Stimulated activated CD4-positive, alpha-beta T cell treated with anti-CD3 and anti-CD28 coated beads, Interleukin-2, amount 100 ng/mL, for 24 hours (primary cell): ENCODE measurements at places on chromosomes 2 and 18.

DNA sequence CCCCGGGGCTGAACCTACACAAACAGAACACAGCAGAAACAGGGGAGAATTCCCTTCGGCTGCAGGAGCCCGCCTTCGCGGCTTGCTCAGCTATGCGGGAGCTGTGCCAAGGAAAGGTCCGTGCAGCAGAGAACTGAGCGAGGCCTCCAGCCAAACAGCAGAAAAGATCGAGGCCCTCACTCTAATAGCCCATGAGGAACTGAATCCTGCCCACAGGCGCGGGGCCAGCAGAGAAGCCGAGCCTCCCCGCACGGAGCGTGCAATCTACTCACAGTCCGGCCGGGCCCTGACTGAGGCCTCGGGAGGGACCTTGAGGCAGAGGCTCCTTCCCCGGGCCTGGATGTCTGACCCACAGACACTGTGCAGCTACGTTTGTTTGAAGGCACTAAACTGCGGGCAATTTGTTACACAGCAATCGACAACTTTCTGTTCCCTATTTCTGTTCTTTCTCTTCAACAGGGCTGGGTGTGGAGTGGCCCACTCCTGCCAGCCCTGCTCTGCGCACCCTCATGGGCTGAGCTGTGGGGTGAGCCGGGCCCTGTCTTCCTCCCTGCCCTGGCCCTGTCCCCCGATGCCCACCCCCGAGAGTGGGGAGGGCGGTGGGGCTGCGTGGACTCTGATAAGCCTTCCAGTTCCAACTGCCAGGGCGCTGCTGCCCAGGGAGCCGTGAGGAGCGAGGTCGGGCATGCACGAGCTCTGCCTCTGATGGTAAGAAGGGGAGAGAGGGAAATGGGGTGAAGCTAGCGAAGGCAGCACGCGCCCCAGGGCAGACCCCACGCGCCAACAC is 13.7 kb downstream of the HES6 start:
- DNase-seq, result no peak

DNA sequence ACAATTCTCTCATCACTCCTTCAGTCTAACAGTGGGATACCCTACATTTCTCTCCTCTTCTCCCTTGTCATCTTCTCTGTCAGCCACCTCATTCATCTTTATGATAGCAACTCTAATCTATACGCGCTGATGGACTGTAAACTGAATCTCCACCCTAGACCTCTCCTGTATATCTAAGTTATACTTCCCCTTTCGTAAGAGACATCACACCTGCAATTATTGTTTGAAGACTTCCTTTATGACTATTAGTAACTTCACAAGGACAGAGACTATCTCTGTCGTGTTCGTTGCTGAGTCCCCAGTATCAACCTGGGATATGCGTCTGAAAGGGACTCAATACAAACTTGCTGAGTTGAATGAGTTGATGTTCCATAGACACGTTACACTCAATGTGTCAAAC is 263.2 kb downstream of the IRS1 start:
- DNase-seq, result no peak

DNA sequence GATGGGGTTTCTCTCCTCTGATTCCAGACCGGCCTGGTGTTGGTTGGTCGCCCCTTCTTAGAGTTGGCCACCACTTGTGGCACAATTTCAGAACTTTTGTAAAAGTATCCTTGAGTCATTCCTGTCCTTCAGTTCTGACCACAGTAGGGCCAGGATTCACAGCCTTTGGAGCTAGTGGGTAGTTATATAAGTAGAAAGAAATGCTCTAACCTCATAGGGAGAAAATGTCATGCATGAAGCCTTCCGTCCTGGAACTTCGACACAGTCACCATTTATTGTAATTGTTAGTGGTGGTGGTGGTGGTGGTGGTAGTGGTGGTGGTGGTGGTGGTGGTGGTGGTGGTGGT is 65.4 kb downstream of the EPAS1 start:
- no peak for DNase-seq

DNA sequence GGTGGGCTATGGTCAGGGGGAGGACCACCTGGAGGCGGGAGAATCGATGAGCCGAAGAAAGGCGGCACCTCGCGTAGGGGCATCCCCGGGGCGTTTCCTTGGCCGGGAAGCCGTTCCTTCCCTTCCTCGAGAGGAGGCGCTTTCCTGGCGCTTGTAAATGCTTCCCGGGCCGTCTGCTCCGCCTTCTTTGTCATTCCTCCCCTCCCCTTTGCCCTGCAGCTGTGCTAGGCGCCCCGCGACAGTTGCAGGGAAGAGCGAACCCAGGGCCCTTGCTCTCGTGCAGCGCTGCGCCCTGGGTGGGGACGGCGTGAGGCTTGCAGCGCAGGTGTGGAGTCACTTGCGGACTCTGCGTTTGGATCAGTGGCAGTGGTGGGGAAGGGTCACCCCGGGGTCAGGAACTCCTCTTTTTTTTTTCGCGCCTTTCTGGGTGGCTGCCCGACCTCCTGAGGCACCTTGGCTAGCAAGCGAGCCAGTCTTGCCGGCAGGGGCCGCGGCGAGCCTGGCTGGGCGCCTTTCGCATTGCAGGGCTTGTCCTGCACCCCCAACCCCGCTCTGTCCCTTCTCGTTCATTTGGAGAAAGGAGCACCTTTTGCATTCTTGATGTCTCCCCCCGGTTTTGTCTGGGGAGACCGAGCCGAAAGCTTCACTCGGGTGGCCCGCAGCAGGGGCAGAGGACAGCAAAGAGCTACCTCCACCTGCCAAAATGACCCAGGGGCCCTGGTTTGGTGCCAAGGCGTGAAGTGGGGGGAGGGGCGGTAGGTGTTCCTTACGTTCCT is 858 bp downstream of the KCNS3 start:
- no peak for DNase-seq

GRCh38 chr2:134216152-134216829 is 37.6 kb upstream of the MGAT5 start:
- no peak for DNase-seq

DNA sequence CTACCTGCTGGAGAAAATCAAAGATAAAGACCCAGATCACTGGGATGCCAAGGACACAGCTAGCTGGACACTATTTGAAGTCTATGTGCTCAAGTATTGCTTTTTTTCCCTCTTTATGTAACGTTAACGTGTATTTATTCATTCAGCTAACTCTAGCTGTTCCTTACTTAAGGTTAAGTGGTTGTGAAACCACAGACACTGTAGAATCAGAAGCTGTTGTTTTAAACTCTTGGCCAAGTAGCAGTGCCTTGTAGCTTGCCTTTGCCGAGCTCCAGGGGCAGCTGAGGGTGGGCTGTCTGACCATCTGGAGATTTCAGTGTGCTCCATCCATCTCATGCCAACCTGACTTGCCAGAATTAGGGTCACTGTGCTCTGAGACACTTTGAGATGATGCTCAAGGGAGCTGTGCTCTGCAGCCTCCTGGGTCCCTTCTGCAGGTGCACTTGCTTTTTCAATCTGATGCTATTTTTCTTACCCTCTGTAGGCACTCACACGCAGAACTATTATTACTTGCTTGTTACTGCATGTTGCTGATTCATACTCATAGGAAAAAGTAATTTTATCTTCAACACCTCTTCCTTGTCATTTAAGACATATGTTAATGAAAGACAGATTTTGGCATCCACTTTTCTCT is 116.2 kb downstream of the METTL8 start:
- no peak for DNase-seq

DNA sequence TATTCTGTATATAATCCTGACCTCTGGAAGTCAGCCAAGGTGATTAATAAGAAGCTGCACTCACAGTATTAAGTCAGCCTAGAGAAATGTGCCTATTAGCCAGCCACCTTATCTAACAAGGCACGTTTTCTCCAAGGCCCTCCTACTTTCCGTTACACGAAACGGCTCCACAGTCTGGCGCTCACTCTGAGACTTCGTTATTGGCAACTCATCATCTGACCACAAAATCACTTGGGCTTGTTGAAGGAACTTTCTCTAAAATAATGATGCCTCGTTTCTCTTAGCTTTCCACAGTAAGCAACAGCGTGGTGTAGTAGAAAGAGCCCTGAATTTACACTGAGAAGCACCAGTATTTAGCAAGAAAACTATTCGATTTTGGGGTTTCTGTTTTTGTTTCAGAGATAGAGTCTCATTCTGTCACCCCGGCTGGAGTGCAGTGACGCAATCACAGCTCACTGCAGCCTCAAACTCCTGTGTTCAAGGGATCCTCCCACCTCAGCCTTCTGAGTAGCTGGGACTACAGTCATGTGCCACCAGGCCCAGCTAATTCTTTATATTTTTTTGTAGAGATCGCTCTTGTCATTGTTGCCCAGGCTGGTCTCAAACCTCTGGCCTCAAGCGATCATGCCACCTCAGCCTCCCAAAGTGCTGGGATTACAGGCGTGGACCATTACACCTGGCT is 53.6 kb upstream of the SLC14A1 start:
- peak; percentile 41 for DNase-seq

DNA sequence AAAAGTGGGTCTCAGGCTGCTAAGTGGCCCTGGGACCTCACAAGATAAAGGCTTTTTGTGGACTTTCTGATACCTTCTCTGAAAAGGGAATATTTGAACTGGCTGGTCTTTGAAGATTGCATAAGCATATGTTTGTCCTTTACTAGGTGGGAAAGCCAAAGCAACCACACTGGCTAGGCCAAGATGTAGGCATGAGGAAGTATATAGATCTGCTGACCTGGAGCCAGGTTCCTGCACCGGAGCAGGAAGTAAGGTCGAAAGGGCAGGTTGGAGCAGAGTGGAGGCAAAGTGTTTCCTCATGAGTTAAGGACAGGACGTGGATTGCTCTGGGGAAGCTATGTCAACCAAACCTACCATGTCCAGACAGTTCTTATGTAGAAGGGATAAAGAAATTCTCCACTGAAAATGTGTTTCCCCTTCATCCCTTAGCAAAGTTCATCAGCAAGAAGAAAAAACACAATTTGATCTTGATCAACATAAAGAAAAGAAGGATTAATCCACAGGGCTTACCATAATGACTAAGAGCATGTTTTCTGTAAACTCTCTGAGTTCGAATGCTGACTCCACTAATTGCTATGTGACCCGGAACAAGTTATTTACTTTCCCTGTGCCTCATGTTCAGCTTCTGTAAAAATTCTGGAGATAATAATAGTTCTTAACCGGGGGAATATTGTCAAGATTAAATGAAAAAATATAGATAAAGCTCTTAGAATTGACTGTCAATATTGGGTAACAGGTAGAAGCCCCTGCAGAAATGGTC is 156.1 kb upstream of the SRD5A2 start:
- DNase-seq, result no peak

GRCh38 chr2:23926290-23926749 is 603 bp downstream of the ATAD2B start:
- DNase-seq, result peak; percentile 49

- peak; percentile 18 for DNase-seq
Observed at GRCh38 chr2:20050104-20050645, 1.3 kb downstream of the LAPTM4A start.

DNA sequence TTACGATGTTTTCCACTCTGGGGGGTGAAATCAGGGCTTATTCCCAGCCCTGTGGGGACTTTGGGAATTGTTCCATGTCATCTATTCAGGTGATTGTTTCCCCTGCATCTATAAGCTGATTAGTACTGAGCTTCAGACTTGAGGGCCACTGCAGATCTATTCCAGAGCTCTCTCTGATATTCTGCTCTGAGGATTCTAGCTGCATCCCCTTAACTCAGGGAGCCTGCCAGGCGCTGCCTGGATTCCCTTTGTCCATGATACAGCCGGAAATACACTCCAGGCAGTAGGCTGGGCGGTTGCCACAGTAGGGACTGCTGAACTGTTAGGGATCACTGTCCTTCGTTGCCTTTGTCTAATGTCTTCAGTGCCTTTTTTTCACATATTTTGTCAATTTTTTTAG is 31.3 kb downstream of the PTRHD1 start:
- DNase-seq, result no peak

DNA sequence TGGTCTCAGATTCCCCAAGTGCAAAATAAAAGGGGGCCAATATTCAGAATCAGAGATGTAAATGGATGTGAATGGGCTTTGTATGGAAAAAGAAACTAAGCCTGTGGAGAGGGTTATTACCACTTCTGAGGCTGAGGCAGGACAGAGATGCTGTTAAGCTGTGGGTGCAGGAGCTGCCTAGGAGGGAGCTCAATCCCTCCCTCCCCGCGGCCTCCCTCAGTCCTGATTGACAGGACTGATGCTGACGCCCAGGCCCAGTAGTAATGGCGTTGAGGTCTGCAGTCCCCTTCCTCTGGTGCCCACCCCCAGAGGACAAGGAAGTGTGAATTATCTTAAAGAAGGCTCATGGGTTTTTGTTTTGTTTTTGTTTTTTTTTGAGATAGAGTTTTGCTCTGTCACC is 40.4 kb downstream of the PSD4 start:
- no peak for DNase-seq

GRCh38 chr2:224016963-224017362 is 22.1 kb downstream of the SERPINE2 start:
- no peak for DNase-seq

DNA sequence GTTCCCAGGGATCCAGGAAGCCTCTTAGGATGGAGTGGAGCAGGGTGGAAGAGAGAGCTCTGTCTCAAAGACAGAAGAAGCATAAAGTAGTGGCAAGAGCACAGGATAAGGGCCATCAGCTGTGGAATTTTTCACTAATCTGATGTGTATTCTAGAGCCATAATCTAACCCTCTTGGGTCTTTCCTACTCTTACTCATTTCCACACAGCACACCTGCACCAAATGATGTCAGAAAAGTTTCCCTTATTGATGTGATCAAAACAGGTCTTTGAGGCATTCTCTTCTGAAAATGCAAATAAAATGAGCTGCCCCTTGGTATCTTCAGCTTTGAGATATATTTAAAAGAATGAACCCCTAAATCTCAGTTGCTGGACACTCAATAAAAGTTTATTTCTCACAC is 415.1 kb upstream of the CHST9 start:
- no peak for DNase-seq

DNA sequence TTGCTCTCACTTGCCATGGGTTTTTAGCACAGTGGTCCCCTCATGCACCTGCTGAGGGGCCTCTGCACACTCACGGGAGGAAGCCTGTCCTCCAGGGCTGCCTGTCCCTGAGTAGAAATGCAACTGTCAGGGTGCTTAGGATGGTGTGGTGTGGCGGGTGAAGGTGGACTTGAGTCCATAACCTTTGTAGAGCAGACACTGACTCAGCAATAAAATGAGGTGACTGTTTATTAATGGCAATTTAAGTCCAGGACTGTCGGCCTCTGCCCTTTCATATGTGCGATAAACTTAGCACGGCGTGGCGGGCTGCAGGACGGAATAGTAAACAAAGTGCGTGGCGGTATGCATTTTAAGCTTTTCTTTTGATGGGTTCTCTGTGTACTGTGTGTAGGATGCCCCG is 188.2 kb downstream of the LDLRAD4 start:
- DNase-seq, result no peak

DNA sequence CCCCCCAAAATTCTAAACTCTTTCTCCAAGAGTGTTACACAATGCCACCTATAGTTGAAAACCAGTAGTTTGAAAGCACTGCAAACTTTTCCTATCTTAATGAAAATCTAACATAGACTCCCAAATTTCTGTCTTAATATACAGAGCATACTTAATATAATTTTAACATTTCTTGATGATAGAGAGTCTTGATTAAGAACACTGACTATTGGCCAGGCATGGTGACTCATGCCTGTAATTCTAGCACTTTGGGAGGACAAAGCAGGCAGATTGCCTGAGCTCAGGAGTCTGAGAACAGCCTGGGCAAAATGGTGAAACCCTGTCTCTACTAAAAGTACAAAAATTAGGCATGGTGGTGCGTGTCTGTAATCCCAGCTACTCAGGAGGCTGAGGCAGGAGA is 34.2 kb downstream of the ASXL2 start:
- DNase-seq, result no peak
